ENCODE measurements at places on chromosomes 1 and 21.

- no peak for DNase-seq
These were observed 27.9 kb downstream of the SSBP3 start for GRCh38 chr1:54378157-54378873.

DNA sequence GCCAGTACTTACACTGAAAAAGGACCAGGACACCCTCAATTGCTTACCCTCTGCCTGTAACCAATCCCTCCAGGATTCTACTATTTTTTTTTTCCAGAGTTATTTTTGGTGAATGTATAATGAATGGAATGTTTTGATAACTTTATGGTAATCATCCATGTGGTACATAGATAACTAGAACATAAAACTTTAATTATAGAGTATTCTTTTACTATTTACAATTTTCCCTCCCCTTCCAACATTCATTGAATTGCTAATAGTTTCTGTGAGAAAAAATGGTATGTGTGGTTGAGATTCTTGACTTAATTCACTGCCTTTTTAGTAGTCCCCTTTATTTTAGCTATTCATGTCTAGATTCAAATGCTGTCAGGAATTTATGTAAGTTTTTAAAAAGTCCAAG, 164.6 kb downstream of the CYYR1 start:
- no peak for DNase-seq

DNA sequence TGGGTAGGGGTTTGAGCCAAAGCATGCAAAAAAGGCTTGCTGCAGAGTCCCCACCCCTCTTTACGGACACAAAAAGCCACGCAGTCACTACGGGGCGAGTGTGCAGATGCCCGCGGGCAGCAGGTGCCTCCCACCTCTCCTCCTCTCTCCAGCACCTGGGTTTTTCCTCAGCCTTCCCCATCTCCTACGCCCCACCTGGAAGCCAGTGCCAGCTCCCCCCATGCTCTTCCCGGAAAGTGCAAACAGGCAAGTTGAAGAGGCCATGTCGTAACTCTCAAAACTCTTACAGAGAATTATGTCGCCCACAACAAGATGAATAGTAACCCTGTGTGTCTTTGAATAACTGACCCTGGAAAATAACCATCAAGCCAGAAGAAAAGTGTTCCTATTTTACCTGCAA, 82.5 kb downstream of the PDE9A start:
- no peak for DNase-seq

GRCh38 chr1:64223329-64224151, 20.1 kb downstream of the UBE2U start:
- DNase-seq, result no peak

GRCh38 chr1:167726008-167726407, 4.2 kb downstream of the MPZL1 start:
- peak; percentile 32 for DNase-seq

DNA sequence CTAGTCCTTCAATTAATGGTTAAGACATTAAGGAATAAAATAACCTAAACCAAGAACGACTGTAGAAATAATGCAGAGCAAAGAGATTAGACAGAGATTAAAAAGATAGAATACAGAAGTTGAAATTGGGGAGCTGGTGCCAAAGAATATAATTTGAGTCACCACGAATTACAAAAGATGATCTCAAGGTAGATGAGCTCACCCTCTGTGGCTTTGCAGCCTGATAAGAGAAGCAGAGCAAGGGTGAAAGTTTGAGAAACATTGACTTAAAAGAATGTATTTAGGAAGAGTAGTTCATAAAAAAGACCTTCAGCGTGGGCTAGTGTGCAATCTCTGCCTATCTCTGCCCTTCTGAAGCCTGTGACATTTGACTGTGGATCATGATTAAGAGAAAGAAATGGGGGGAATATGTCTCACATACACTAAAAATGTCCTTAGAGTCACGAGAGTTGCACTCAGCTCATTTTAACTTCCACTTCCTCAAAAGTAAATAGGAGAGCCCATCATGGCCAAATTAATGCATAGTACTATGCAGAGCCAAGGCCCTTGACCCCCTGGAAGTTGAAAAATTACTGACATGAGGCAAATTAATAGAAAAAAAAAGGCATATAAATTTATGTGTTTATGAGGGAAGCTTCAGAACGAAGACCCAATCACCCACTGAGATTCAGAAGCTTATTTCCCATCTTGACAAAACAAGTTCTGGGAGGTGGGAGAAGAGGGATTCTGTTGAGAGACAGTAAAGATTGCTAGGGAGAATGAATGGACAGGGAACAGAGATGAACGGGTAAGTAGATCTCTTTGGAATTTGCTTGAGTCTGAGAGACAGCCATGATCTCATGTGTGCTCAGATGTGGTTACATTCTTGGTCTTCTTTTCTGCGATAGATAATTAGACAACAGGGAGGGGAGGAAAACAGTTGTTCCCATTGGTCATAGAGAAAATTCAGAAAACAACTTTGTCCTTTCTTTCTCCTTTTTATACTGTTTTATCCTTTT, 395.4 kb upstream of the LRRC7 start:
- peak; percentile 4 for DNase-seq

GRCh38 chr1:3473381-3473844, 18.9 kb downstream of the ARHGEF16 start:
- DNase-seq, result no peak

- no peak for DNase-seq
These were observed 1.0 kb downstream of the RNF220 start for GRCh38 chr1:44405798-44406736.

DNA sequence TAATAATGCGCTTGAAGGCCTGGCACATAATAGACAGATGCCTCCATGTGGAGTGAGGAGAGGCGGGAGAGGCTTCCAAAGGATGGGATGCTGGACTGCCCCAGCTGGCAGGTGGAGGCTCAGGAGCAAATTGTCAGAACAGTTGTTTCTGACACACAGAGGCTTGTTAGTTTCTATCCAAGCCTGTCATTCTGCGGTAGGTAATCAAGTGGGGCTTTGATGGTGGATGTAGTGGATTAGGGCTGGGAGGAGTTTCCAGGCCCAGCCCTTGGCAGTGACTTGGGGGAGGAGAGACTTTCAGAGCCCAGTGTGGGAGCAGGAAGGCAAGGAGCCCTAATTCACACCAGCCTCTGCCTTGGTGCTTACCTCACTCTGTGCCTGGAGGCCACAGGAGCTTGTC, 44.1 kb downstream of the FOXD2 start:
- DNase-seq, result no peak

DNA sequence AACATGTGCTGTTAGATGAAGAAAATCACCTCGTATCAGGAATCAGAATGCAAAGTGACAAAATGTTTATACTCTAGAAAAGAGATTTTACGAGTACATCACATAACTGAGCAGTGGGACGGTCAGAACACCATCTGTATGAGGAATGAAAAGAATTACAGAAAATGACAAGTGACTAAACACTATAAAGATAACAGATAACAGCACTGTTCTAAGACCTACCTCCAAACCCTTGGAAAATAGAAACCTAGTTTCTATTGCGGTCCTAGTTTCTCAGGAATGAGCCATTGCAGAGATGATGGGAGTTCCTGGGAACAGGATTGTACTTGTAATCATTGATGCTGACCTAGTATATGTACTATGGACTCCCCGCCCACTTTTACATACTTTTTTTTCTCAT, 839.4 kb upstream of the ADAMTS5 start:
- DNase-seq, result no peak

GRCh38 chr1:160862203-160863060, at the start of gene CD244:
CD244 (minus strand) TSS chr1:160862887; CDS start chr1:160862677, 210 bp downstream.
- no peak for DNase-seq
